ENCODE measurements at places on chromosomes 13 and 19.

DNA sequence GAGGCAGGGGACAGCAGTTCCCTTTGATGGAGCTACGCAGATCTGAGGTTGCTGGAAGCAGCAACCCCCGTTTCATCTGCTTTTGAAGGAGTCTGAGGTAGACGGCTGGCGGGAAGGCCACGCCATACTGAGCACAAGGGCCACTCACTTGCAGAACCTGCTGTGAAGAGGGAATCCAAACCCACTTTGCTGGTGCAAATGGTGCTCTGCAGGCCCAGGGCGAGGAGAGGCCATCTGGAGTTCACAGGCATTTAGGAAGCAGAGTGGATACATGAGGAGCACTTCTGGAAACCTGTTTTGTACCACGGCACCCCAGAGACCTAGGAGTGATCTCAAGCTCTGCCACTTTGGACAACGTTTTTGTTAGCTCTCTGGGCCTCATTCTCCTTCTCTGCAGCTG, 227.8 kb downstream of the UQCRFS1 start:
- DNase-seq, result no peak

- no peak for DNase-seq
Measured at GRCh38 chr13:28044608-28045007, 55.8 kb downstream of the FLT3 start.

GRCh38 chr13:31885994-31886393, 145.6 kb upstream of the FRY start:
- no peak for DNase-seq

GRCh38 chr19:52722062-52723003, 12.5 kb downstream of the ZNF611 start:
- DNase-seq, result no peak

- no peak for DNase-seq
Measured at GRCh38 chr13:83184819-83185218, 697.5 kb downstream of the SLITRK1 start.

- DNase-seq, result no peak
Measured at GRCh38 chr13:99777873-99778272, 193.7 kb downstream of the ZIC5 start.

DNA sequence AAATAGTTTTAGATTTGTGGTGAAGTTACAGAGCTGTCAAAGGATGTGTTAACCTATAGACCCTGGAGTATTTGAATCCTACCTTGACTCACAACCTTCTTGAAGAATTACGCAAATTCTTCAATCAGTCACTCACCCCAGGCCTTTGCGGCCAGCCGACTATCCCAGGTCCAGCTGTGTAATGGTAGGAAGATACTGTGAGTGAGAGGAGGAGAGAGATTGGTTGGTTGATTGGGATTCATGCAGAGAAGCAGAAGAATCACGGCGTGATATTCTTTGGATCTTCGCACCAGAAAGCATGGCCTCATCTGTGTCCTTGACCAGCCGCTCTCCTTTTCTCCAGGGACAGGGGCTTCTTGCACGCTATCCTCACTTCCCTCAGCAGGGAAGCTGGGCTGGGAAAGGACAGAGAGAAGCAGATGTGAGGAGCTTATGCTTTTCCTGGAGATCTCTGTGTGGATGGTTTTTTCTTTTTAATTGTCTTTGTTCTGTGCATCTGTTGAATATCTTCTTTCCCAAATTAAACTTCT, 249.1 kb downstream of the GGACT start:
- no peak for DNase-seq
